ENCODE measurements at places on chromosomes 6 and 20.
A peak's percentile ranks its signal among the peaks of the same experiment; 100 is the strongest.

- no peak for DNase-seq
Measured at GRCh38 chr20:54208548-54209176, 775 bp downstream of the PFDN4 start.

DNA sequence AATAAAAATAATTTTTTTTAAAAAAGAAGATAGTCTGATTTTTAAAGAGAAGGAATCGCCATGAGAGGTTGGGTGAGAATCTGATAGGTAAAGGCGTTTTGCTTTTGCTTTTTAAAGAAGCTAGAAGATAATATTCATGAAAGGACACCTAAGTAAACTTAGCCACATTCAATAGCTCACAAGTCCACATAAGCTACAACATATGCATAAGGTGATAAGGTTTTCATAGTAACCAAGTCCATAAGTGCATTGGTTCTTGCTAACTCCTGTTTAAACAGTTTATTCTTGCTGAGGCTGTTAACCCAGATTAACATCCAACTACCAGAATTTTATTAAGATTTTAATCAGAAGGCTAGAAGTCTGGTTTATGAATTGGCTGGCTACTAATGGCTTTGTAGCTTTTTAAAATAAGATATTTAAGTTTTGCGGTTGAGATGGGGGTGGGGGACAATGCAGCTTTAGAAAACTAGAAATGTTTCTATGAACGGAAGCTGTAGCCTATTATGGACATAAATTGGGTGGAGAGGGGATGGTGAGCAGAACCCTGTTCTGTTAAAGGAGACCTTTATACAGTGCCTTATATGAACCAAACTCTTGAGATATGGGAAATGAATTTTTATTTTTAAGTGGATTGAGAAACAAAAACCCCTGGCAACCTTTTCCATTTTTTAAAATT is 235.1 kb downstream of the ZFAND3 start:
- DNase-seq: no peak

DNA sequence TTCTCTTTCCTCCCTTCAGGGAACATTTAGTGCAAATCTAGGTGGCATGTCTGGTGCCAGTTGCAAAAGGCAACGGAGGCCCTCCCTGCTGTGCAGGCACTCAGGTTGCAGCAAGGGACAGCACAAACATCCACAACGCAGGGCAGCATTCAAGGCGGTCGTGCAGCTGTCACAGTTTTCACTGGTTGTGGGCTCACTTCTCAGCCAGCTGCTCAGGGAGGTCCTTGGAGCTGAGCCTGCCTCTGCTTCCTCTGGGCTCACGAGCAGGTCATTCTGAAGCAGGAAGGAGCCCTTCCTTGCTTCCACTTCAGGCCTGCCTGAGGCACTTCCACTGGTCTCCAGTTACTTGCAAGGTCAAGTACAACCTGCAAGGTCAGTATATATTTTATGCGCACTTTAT is 3.8 kb upstream of the NPEPL1 start:
- no peak for DNase-seq

DNA sequence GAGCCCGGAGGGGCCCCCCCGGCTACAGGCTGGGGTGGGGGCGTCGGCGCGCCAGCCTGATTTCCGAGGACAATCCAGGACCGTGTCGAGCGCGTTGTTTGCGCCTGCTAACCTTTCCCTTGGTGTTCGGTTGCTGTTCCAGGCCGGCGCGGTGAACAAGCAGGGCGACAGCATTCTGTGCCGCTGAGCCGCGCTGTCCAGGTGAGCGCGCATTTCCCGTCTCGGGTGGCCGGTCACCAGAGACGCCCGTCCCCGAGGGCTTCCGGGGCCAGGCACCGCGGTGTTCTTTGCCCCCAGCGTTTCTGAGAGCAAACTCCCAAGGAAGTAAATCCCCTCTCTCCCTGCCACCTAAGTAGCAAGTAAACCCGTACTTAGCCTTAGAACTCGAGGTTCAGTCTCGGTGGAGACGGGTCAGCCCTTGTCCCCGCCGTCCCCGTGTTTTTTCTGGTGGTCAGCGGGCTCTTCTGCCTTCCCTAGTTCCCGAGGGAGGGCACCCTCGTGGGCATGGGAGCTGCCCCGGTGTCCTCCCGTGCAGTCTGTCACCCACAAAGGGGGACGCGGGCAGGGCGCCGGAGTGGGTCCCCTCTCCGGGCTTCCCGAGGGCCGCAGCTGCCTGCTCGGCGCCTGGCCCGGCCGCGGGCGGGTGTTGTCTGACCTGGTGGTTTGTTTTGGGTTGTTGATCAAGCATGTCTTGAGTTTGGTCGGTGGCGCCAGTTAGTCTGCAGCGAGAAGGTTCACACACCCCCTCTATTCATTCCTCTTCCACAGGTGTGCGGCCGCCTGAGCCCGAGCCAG is 1.5 kb downstream of the ID4 start:
- DNase-seq: peak; percentile 95

DNA sequence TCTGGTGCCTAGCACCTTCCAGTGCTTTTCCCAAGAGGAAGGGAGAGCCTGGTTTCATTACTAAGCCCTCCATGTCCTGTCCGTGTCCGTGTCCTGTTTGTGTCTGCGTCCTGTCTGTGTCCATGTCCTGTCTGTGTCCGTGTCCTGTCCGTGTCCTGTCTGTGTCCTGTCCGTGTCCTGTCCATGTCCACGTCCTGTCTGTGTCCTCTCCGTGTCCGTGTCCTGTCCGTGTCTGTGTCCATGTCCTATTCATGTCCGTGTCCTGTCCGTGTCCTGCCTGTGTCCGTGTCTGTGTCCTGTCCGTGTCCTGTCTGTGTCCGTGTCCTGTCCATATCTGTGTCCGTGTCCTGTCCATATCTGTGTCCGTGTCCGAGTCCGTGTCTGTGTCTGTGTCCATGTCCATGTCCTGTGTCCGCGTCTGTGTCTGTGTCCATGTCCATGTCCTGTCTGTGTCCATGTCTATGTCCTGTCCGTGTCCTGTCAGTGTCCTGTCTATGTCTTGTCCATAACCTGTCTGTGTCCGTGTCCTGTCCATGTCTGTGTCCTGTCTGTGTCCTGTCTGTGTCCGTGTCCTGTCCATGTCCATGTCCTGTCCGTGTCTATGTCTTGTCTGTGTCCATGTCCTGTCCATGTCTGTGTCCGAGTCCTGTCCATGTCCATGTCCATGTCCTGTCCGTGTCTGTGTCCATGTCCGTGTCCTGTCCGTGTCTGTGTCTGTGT is 54.4 kb upstream of the BHLHE23 start:
- no peak for DNase-seq

GRCh38 chr6:13538084-13538483 is 36.3 kb upstream of the SIRT5 start:
- no peak for DNase-seq
